Activated CD4-positive, alpha-beta T cell treated with anti-CD3 and anti-CD28 coated beads for 1 hour (primary cell): ENCODE measurements at places on chromosomes 1 and 21.

GRCh38 chr21:37041706-37042271 lies 31.1 kb downstream of the PIGP start:
- DNase-seq: no peak

GRCh38 chr1:248825136-248825535 lies 579 bp downstream of the SH3BP5L start:
- no peak for DNase-seq

- DNase-seq: no peak
Observed at GRCh38 chr21:44589586-44590305, 2.6 kb downstream of the KRTAP10-6 start.

GRCh38 chr1:212587016-212587887 lies 21.3 kb upstream of the ATF3 start:
- no peak for DNase-seq

GRCh38 chr1:168617974-168618750 lies 41.8 kb downstream of the XCL1 start:
- DNase-seq: no peak

- DNase-seq: no peak
Observed at GRCh38 chr1:220843481-220844011, 35.7 kb upstream of the HLX start.

GRCh38 chr1:223144431-223144830 lies 1.4 kb upstream of the TLR5 start:
- DNase-seq: no peak
